ENCODE measurements at places on chromosomes 4 and X. TPM values are rescaled to one million over a fixed set of nuclear protein-coding genes. Genes with fewer than 3 reads are reported as not detected.

SSX4B gene
- total RNA-seq, result not detected

CCKAR gene
- not detected for total RNA-seq

HHIP gene
- total RNA-seq, result 217 TPM

SSX2 gene
- total RNA-seq, result 0.14 TPM

COMMD8 gene
- 24.5 TPM for total RNA-seq

GLOD5 gene
- total RNA-seq, result not detected

NLRP2B gene
- not detected for total RNA-seq

RHOXF2B gene
- not detected for total RNA-seq

SOD3 gene
- not detected for total RNA-seq

ASB5 gene
- not detected for total RNA-seq

RPL36A gene
- total RNA-seq, result 865 TPM

GPC3 gene
- total RNA-seq, result not detected

GAB1 gene
- 16.5 TPM for total RNA-seq

SEC24B gene
- total RNA-seq, result 14.6 TPM

PF4V1 gene
- not detected for total RNA-seq

TAB3 gene
- 6.1 TPM for total RNA-seq

IL3RA gene
- 28.2 TPM for total RNA-seq

FGFRL1 gene
- 16.4 TPM for total RNA-seq

NHS gene
- 0.07 TPM for total RNA-seq

NEXMIF gene
- under 0.01 TPM for total RNA-seq

IGSF1 gene
- total RNA-seq, result not detected

TSPAN6 gene
- 43.8 TPM for total RNA-seq

ADH7 gene
- not detected for total RNA-seq

NDUFC1 gene
- total RNA-seq, result 66.4 TPM

DMP1 gene
- not detected for total RNA-seq

ALB gene
- total RNA-seq, result not detected

CACNA1F gene
- not detected for total RNA-seq

GPR34 gene
- total RNA-seq, result not detected

SLC25A5 gene
- 282 TPM for total RNA-seq

All from pulmonary artery endothelial cell (primary cell).